NCI-H510A (cell line): ENCODE measurements at places on chromosomes 7 and 10.

DNA sequence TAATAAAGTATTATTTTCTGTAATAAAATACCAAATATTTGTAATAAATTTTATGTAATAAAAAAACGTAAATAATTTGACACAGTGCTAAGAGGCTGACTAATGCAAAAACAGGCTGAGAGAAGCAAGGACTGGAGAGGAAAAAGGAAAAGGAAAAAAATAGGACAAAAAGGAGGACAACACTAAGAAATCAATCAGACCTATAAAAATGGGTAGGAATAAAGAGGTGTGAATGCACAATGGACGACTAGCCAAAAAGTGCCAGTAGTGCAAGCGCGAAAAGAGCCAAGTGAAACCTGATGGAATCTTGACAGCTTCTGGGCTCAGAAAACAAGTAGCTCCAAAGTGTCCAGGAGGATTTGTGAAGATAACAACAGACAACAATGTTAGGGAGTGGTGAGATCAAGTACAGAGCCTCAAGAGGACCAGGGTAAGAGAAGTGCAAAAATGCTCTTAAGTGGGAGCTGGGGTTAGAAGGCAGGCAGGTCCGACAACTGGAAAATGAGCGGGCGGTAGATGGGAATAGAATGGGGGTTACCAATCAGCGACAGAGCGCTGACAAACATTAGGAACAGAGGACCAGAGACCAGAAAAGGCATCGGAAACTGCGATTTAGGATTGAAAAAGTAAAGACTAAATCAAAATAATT, 1.2 kb downstream of the BRAF start:
- no peak for DNase-seq

- no peak for DNase-seq
Measured at GRCh38 chr7:107269790-107270189, 101.0 kb downstream of the HBP1 start.

- DNase-seq, result no peak
Measured at GRCh38 chr10:131049016-131049415, 262.5 kb downstream of the TCERG1L start.

GRCh38 chr7:132438926-132439325, 137.3 kb downstream of the PLXNA4 start:
- no peak for DNase-seq

DNA sequence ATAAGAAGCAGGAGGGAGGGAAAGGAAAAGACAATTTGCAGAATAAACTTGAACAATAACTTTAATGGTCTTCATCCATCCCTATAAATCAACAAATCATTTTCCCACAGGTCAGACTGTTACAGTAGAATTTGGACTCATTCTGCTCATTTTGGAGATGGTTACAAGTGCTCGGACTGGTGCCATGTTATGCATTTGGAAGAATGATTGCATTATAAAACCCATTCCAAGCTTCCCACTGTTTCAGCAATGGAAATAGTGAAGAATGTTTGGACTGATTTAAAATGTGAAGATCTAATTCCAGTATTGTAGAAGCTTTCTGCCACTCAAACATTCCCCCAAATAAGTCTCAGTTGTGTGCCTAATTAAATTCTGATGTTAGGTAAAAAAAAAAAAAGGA, 99.7 kb upstream of the ZEB1 start:
- no peak for DNase-seq

DNA sequence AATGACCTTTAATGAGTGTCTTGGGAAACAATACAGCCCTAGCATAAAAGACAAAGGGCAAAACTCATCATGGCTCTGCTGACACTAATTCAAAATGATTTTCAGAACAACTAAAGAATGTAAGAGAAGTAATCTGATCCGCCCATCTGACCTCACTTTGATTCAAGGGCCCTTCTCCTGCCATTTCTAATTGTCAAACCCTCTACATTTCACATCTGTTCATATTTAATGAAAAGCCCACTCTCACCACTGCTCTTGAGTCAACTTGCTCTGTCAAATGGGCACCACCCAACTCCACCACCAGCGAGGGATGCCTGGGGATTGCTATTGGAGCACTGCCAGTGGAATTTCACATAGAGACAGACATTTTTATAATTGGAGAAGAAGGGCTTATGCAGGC, 639.2 kb downstream of the KCNMA1 start:
- no peak for DNase-seq

DNA sequence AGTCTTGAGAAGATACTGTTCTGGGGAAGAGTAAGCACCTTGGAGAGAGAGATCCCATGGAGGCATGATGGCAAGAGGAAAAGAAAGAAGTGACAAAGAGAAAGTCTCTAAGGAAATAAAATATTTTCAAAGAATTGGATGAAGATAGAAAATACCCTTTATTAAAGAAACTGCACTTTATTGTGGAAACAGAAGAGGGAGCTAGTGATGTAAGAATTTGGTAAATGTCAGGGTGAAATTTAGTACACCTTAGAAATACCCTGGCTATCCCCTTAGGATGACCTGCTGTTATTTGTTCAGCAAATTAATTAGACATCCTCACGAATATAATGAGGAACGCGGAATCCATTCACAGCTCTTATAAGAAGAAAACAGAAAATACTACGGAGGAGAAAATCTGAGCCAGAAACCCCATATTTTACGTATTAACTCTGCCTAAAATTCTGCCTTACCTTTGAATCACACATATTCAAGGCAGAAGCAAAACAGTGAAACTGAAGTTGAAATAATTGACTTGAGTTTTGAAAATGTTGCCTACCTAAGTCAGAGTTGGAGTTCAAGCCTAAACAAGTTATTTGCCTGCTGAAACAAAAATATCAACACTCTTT, 90.7 kb downstream of the TFPI2 start:
- no peak for DNase-seq

DNA sequence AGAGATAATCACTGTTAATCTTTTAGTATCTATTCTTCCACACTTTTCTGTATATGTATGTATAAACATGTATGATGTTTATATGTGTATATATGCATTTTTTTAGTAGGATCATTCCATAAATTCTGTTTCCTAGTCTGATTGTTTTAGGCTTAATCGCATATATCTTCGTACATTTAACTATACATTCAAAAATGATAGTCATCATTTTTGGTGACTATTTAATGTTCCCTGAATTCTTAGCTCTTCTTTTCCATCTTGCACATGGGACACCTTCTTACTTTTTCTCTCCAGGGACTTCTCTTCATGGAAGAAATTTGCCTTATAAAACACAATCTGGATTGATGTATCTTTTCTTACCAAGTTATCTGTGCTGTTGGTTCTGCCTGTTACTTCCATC, 42.1 kb downstream of the ZNF277 start:
- DNase-seq, result no peak

DNA sequence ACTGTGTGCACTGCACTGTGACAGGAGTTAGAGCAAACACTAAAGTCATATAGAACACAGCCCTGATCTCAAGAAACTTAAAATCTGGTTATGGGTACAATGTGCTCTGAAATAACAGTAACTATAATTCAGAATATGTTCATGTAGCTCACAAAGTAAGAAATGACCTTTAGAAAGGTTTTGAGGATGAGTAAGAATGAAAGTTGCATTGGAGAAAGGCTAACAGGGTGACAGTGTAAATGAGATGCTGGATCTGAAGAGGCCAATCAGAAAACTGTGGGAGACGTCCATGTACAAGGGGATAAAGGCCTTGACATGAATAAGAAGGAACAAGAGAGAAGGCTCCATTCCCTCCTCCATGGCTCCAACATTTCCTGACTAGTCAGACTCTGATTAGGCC, 124.7 kb downstream of the GRM3 start:
- DNase-seq, result no peak

- no peak for DNase-seq
Measured at GRCh38 chr7:53996876-53997275, 545.3 kb upstream of the VSTM2A start.

- no peak for DNase-seq
Measured at GRCh38 chr7:92633211-92633906, 43.2 kb upstream of the FAM133B start.

GRCh38 chr7:33996899-33997298, 91.6 kb downstream of the BMPER start:
- no peak for DNase-seq

- DNase-seq, result no peak
Measured at GRCh38 chr7:37901236-37901827, 15.3 kb downstream of the SFRP4 start.

GRCh38 chr7:15007507-15007906, 105.0 kb upstream of the DGKB start:
- no peak for DNase-seq

DNA sequence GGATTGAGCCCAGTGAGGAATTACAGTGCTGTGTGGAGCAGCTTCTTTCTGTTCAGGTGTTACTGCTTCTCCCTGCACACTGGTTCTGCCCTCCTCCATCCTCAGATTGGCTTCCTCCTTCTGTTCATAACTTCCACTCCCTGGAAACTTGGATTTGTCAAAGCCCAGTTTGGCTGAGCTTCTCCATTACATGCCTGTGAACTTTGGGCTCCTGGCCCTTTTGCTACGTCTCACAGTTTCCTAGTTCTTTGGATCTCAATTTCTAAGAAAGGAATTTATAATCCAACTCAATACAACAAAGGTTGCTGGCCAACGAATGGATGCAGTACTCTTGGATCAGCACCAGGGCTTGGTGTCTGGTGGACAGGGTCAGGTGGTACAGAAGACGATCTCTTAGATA, 318.1 kb downstream of the RPS24 start:
- DNase-seq, result no peak

- no peak for DNase-seq
Measured at GRCh38 chr10:33199731-33200232, 134.7 kb downstream of the NRP1 start.

DNA sequence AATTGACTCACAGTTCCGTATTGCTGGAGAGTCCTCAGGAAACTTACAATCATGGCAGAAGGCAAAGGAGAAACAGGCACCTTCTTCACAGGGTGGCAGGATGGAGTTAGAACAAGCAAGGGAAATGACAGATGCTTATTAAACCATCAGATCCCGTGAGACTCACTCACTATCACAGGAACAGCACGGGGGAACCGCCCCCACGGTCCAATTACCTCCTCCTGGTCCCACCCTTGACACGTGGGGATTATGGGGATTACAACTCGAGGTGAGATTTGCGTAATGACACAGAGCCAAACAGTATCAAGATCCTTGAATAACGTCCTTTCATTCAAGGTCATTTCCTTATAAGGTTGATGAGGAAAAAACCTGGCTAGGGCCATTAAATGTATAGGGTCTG, 176.6 kb downstream of the TPK1 start:
- DNase-seq, result no peak

GRCh38 chr7:155829796-155830470, 17.7 kb upstream of the SHH start:
- DNase-seq, result no peak

- DNase-seq, result no peak
Measured at GRCh38 chr10:127534496-127534895, 14.6 kb upstream of the NPS start.

GRCh38 chr10:63624701-63625100, 103.5 kb downstream of the REEP3 start:
- DNase-seq, result no peak

DNA sequence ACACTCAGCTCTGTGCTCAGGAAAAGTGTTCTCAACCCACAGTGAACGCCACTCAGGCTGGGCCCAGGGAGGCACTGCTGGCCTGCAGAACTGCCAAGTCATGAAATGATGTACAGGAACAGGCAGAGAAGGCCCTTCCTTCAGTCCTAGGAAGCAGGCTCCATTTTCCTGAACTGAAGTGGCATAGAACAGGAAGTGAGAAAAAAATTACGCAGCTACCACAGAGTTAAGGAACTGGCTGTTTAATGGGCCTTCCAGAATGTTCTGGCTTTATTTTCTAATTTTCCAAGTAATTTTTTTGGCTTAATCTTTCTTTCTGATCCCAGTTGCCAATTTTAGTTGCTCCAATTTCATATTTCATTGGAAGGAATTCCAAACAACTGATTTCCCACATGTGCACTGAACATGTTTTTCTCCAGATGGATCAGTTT, 39.3 kb downstream of the LRRC18 start:
- DNase-seq, result no peak

- DNase-seq, result no peak
Measured at GRCh38 chr10:66151346-66151745, 774.5 kb upstream of the LRRTM3 start.

DNA sequence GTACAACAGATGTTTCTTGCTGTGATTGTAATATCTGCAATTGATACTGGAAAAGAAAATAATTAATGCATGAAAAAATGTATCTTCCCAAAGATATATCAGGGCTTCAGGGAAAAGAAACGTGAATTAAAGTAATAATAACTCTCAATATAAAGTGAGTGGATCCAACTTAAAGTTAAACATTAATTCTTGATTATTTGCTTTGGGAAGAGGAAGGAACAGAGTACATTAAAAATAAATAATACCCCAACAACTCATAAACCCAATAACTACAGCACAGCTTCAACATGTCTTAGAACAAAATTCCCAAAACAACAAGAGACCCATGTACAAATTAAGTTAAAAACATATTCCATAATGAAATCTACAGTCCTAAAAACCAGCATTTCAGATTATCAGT, 33.0 kb downstream of the ELMO1 start:
- no peak for DNase-seq

- DNase-seq, result no peak
Measured at GRCh38 chr10:127920306-127921074, 13.6 kb downstream of the PTPRE start.

DNA sequence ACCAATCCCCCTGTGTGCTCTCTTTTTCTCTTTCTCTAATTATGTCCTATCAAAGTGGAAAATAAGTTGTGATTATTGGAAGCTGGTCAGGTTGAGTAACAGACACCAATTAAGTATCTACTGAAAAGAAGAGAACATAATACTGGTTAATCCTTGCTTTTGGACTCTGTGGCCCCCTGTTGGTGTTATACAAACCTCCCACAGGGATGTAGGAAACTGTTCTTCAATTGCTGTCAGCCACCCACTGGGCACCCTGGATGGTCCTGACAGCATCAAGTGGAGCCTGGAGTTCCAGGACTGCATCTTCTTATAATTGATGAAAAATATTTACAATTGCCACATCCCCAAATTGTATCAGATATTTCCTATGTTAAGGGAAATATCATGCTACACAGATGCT, 939.7 kb downstream of the KCNMA1 start:
- DNase-seq, result no peak
